Small intestine (tissue), 16 donors: ENCODE measurements at places on chromosomes 3 and 15. TPM values are rescaled to one million over a fixed set of nuclear protein-coding genes. Genes with fewer than 3 reads are reported as not detected.

RBP2 gene
- polyA plus RNA-seq: 5,876 TPM

ZNF501 gene
- 1.4 TPM for polyA plus RNA-seq

CMTM8 gene
- 5.4 TPM for polyA plus RNA-seq

RTP3 gene
- not detected for polyA plus RNA-seq

GOLGA6A gene
- not detected for polyA plus RNA-seq

SRGAP3 gene
- polyA plus RNA-seq: 0.22 TPM

CLRN1 gene
- 4.3 TPM for polyA plus RNA-seq

DNA sequence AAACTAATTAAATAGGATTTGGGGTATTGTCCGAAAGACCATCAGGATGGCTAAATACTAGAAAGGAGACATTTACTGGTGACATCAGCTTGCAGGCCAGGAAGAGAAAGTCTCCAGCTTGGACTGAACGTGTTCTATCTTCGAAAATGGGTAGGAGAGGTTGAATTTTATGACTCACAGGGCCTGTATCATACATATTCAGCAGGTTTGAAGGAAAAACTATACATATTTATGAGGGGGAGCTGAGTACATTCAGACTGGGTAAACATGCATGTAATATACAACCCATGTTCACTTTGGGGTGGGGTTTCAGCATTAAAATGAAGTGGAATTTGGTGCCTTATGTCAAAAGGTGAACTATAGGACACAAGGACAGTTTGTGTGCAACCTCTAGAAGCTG is 129.3 kb upstream of the CRBN start:
- H3K27ac ChIP-seq: no peak overlapping the region
- H3K36me3 ChIP-seq: no peaks in the 10 kb centered on the region
- no peaks in the 10 kb centered on the region for H3K27me3 ChIP-seq

- no peak overlapping the region for H3K4me3 ChIP-seq
- H3K27me3 ChIP-seq: no peaks in the 10 kb centered on the region
- no peaks in the 10 kb centered on the region for H3K36me3 ChIP-seq
Observed at GRCh38 chr3:124628863-124629262, 101.4 kb upstream of the UMPS start.
